Stimulated activated CD8-positive, alpha-beta memory T cell treated with anti-CD3 and anti-CD28 coated beads, Interleukin-4, amount 100 ng/mL, for 1 hour (primary cell): ENCODE measurements at places on chromosomes 4 and X.

DNA sequence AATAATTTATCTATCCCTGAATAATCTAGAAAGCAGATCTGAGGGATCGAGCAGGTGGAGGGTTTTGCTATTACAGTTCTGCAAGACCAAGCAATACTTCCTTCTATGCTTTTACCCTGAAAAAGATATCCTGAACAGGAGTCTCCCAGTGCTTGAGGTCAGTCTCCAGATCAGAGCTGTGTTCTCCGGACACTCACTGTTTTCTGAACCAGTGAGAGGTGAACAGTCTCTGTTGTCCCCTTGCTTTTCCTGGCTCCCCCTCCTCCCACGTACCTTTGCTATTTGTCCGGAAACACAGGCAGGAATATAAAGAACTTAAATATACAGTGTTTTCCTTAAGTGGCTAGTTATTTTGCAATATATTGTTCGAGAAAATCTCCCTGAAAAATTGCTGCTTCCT, 116.6 kb downstream of the ATXN3L start:
- DNase-seq, result no peak

DNA sequence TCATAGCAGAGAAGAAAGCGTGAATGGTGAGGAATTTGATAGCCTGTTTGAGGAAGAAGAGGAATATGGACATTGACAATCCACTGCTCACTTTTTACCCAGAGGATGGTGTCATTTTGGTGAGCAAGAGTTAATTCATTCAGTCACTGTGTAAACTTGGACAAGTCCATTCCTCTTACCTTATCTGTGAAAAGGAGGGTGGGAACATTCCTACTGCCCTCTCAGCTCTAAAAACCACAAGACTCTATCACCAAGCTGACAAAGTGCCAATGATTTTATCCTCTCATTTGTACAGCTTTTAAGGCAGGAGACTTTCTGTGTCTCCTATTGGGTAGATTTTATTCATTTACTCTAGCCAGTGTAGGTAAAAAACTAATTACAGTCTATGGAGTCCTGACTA, 103.8 kb downstream of the LUZP4 start:
- DNase-seq, result no peak

- DNase-seq, result no peak
These were observed 616 bp downstream of the MAML3 start for GRCh38 chr4:140153419-140153717.

DNA sequence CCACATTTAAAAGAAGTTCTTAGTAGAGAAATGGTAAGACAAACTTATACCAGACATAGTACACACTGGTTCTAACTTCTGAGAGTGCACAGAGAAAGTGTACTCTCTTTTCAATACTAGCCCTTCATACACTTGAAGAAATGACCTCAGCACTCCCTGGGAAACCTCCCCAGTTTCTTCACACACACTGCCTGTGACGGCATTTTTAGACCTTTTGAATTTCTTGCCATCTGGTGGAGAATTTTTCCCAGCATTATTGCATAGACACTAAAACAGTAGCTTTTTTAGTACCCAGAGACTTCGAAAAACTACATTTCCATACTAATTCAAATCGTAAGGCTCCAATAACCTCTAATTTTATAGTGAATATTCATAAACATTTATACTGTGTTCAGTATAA, 341.6 kb upstream of the MAOA start:
- DNase-seq, result no peak

GRCh38 chr4:25252230-25253070, 18.6 kb downstream of the PI4K2B start:
- DNase-seq, result no peak

- DNase-seq, result no peak
These were observed 971.1 kb upstream of the HS3ST1 start for GRCh38 chr4:12399781-12400180.

- no peak for DNase-seq
These were observed 200.6 kb downstream of the CHIC2 start for GRCh38 chr4:53863736-53864365.

DNA sequence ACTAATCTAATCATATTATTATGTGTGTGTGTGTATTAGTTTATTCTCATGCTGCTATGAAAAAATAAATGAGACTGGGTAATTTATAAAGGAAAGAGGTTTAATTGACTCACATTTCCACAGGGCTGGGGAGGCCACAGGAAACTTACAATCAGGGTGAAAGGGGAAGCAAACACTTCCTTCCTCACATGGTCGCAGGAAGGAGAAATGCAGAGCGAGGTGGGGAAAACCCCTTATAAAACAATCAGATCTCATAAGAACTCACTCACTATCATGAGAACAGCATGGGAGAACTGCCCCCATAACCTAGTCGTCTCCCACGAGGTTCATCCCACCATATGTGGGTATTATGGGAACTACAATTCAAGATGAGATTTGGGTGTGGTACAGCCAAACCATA, 190.9 kb upstream of the TAPT1 start:
- no peak for DNase-seq

- DNase-seq, result no peak
These were observed 327.0 kb downstream of the HNRNPD start for GRCh38 chr4:82046796-82047195.

GRCh38 chr4:82373486-82373815, 340 bp downstream of the HNRNPD start:
- DNase-seq, result no peak

DNA sequence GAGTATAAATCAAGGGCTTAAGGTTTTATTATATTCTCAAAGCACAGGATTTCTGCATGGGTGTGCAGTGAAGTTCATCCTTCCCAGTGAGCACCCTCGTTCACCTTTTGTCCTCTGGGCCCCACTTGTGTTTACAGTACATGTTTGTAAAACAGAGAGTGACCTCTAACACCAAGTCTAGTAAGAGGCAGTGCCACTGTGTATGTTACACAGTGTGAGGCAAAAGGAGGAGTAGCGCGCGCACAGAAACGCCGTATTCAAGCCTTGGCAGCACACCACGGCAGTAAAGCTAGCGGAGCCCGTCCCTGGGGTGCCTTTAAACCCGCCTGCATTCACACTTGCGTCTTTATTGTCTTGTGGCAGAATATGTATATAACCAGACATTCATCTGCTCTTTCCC, 51.9 kb downstream of the CCNI start:
- no peak for DNase-seq

DNA sequence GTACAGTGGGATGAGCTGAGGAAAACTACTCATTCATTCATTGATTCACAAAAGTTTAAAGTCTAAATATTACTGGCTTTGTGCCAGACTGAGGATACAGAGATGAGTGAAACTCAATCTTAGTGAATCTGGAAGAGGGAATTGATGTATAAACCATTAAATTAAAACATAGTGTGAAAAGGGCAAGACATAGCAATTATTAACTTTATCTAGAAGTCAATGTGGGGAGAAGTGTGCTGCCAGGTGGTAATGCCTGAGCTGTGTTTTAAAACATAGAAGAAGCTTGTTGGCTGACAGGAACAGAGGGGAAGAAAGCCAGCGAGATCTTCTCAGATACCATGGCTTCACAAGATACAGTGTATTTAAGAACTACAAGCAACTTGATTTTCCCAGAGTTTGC, 153.4 kb downstream of the BMPR1B start:
- DNase-seq, result no peak

- no peak for DNase-seq
These were observed 521.5 kb downstream of the GRID2 start for GRCh38 chr4:92825256-92825655.

GRCh38 chrX:17377091-17377717, 2.2 kb downstream of the NHS start:
- no peak for DNase-seq

DNA sequence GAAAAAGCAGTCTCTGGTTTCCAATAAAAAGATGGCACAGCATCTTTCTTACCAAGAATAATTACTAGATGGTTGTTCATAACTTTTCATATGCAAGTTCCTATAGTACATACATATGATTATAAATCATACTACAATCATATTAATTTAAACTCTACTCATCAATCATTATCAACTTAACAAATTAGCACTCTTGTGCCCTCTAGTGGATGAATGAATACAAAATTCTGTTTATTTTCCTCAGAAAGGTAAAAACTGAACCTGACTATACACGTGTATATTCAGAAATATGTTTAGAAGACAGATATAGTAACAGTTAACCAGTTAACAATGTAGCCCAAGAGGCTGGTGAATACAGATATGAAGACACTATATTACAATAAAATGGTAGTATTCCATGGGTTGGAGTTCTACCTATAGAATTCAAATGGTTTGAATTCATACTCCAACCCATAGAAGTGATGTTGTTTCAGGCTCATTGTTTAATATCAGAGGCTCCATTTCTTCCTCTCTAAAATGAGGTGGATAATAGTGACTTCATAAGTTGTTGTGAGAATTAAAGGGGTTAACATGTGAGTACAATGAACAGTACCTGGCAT, 100.0 kb downstream of the ADAMTS3 start:
- no peak for DNase-seq

- no peak for DNase-seq
These were observed 70.8 kb downstream of the RWDD4 start for GRCh38 chr4:183588169-183588675.

DNA sequence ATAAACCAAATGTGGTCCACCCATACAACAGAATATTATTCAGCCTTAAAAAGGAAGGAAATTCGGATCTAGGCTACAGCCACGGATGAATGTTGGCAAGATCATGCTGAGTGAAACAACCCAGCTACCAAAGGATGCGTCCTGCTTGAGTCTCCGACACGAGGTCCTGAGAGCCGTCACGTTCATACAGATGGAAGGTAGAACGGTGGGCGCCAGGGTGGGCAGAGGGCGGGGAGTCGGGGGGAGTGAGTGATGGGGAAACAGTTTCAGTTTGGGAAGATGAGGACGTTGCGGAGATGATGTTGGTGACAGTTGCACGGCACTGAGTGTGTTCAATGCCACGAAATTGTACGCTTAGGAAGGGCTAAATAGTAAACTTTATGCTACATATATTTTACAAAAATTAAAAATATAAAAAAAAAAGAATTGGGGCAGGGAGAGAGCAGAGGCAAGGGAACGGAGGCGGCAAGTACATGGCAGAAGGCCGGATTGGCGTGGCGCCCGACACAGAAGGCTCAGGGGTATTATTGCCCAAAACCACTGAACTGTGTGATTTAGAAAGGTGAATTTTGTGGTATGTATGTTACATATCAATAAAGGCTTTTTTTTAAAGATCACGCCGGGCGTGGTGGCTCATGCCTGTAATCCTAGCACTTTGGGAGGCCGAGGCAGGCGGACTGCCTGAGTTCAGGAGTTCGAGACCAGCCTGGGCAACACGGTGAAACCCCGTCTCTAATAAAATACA, 14.8 kb upstream of the MXD4 start:
- DNase-seq, result no peak
